ENCODE measurements at places on chromosomes 11 and 22.
A peak's percentile ranks its signal among the peaks of the same experiment; 100 is the strongest.

- DNase-seq: no peak
Observed at GRCh38 chr22:30015229-30015797, 65.0 kb upstream of the HORMAD2 start.

DNA sequence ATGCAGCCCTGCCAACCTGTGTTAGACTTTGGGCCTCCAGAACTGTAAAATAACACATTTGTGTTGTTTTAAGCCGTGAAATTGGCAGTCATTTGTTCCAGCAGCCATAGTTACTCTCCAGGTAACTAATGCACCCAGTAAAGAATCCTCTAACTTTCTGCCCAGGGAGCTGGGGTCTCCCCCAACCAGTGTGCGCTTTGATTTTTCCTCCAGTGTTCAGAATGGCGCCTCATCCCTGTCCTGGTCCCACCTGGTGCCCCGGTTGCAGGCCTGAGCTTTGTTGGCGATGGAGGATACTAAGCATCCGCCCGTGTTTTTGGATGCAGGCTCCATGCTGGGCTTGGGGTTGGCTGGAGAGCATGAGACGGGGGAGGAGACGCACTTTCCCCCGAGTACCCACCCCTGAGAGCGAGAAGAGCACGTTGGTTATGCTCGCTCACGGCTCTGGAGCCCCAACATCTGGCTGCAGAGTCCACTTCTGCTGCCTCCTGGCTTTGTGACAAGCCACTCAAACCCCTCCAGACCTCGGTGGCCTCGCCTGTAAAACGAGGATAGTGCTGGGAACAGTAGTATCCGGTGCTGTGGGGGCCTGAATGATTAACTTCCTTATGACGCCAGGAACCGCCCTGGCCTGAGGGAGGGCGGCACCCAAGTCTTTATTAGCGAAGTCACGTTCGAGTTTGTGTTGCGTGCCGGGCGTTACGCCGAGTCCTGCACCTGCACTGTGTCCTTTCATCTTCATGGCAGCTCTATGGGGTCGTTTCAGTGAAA is 25.8 kb downstream of the MRGPRD start:
- no peak for DNase-seq

DNA sequence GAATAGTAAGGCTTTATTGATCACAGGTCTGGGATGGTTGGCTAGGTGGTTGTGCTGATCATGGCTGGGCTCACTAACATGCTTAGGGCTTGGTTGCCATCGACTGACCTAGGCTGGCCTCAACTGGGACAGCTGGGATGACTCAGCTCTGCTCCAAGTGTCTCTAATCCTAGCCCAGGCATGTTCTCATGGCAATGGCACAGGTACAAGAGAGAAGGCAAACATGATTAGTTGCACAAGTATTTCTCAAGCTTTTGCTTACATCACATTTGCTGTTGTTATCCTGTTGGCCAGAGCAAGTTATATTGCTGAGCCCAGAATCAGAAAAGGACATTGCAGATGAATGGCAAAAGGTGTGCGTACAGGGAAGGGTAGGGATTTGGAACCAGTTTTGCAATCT is 68.5 kb upstream of the SLC35C1 start:
- no peak for DNase-seq

GRCh38 chr11:22510741-22511140 is 114.9 kb downstream of the FANCF start:
- no peak for DNase-seq

DNA sequence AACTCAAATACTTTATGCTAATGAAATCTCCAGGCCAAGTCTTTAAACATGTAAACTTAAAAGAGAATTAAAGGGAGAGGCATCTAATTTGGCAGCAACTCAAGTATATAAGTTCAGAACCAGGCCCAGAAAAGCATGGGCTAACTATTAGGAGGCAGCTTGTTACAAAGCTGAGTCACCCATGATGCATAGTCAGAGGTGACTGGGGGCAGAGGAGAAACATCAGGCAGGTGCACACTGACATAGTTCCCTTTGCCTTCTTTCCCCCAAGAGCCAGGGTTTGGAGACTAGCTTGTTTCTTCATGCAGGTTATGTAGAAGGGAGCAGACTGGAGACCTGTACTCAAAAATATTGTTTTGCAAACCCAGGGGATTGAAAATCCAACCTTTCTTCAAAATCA is 619.0 kb downstream of the SOX6 start:
- DNase-seq: no peak

DNA sequence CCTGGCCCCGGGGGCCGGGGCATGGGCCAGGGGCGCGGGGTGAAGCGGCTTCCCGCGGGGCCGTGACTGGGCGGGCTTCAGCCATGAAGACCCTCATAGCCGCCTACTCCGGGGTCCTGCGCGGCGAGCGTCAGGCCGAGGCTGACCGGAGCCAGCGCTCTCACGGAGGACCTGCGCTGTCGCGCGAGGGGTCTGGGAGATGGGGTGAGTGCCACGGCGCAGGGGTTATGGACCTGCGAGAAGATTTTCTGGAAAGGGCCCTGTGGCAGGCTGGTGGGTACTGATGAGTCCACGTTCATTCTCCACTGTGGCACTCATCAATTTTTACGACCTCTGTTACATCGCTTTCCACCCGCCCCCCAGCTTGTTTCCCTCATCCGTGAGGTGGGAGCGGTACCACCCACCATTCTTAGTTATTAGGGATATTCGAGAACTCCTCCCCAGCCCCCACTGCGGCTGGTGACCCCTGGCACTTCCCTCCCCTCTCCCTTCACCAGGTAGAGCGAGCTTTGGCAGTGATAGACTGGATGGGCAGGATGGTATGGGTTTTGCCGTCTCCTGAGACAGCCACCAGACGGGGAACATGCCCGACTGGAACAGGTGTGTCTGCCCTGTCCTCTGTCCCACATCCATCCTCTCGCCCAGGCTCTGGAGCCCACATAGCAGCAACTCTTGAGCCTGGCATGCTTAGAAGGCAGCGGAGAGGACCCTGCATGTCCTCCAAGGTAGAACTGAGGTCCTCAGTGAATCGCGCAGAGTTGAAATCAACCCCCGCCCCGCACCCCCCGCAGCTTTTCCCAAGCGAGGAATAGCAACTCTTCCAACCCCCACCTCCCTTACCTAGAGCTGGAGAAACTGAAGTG is 562 bp downstream of the DGAT2 start:
- DNase-seq: peak; percentile 81

DNA sequence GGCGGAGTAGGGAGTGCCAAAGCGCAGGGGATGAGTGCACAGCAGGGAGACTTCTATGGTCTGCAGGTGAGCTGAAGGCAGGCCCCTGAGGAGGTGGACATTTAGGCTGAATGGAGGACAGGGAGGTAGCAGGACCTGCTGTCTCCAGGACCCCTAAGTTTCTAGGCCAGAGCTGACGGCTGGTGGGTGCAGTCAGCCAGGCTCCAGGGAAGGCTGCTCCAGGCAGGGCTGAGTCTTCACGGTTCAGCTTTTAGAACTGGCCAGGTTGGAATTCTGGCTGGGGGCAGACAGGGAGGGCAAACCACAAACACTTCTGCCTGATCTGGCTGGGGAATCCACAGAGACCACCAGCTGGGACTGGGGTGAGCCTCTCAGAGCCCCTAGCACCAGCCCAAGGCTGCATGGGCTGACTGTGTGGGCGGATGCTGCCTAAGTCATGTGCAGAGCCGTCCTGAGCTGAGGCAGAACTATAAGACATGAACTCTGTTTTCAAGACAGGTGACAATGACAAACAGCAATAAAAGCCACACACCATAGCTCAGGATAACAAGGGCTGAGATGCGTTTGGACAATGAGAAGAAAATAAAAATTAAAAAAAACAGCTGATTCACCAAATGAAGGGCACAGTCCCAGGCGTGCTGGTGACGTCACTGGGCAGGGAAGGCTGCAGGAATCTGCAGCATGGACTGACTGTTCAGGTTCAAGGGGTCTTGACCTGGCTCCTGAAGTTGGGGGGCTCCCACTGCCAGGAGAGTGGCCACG is 10.4 kb upstream of the MALAT1 start:
- DNase-seq: no peak

- DNase-seq: no peak
Observed at GRCh38 chr22:31631436-31631835, 30.6 kb downstream of the PISD start.

- DNase-seq: no peak
Observed at GRCh38 chr11:409008-409599, 5.7 kb downstream of the SIGIRR start.

DNA sequence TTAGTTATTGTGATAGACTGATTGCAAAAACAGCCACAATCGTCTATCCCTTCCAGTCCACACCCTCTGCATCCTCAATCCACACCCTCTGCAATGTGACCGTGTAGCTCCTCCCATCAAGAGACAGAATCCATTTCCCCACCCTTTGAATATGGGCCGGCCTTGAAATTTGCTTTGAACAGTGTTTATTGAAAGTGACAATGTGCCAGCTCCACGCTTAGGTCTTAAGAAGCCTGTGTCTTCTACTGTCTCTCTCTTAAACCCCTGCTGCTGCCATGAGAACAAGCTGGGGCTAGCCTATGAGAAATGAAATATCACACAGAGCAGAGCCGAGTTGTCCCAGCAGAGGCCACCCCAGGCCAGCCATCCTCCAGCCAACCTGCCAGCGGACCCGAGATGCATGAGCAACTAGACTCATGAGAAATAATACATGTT is 22.3 kb upstream of the MICAL2 start:
- no peak for DNase-seq

- peak; percentile 80 for DNase-seq
Observed at GRCh38 chr11:130677486-130678153, 229.2 kb downstream of the ADAMTS15 start.

DNA sequence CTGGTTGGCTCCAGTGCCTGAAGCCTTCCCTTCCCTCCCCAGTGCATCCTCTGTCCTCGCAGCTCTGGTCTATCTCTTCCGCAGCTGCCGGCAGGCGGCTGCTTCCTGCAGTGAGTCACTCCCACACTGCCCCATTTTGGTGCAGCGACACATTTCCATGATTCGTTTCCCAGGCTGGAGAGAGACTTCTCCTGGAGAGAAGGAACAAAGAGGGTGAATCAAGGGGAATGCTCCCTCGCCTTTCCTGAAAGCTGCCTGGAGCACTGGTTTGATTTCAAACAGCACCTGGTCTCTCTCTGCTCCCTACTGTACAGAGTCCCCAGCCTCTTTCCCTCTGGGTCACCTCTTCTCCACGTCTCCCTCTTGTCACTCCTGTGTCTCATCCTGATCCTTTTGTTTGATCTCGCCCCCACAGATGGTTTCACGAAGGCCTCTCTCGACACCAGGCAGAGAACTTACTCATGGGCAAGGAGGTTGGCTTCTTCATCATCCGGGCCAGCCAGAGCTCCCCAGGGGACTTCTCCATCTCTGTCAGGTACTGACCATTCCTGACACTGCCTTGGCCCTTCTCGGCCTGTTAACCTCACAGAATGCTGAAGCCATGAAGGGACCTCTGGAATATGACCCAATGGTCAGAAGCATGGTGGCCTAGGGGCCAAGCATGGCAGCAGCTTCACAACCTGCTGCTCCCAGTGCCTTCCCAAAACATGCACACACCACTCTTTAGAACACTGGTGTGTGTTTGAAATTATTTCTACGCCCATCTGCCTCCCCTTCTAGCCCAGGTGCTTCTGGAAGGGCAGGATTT is at the start of gene TMA7B:
TSS of gene TMA7B (plus strand) at position 758 of the 808 bp plus-strand sequence. CDS start 3,978 bp downstream, outside the sequence.
- peak; percentile 85 for DNase-seq

DNA sequence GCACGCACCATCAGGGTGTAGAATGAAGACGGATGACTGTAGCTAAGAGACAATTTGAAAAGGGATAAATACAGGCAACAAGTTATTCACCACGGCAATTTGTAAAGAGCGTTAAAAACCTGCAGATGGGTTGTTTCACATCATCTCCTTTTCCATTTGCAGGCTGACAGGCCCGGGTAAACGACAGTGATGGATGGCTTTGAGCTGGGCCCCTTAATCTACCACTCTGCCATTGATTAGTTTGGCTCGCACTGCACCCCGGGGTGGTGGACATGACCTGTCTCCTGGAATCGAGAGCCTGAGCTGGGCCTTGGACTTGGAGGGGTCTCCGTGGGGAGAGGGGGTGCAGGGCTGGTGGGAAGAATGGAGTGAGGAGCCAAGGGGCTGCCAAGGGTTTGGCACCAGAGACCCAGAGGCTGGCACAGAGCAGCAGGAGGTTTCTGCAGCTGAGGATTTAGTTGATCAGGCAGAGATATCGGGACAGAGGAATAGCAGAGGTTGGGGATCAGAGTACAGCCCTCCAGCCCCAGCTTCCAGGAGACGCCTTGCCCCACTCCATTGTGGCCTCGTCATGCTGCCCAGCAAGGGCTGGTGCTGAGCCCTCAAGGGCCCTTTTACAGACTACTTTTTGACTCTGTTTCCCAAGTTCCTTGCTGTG is 110.6 kb upstream of the NECTIN1 start:
- peak; percentile 68 for DNase-seq

- DNase-seq: no peak
Observed at GRCh38 chr22:17162731-17163130, 3.7 kb upstream of the HDHD5 start.

- DNase-seq: peak; percentile 46
Observed at GRCh38 chr22:24068377-24068680, 57.2 kb downstream of the CABIN1 start.

DNA sequence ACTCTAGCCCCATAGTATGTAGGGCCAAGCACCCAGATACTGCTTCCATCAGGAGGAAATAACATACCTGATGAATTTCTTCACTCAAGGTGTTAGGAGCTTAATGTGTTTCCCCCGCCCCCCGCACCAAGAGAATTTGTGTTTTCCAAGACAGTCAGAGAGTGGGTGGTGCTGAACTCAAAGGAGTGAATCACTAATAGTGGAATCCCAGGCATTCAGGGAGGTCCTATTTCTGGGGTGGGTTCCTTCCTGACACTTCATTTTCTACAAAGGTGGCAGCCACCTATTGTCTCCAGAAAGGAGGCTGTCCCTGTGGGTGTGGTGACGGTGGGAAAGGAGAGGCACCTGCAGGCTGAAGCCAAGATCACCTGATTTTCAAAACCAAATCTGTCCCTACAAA is 50.8 kb upstream of the ELF5 start:
- DNase-seq: peak; percentile 87

DNA sequence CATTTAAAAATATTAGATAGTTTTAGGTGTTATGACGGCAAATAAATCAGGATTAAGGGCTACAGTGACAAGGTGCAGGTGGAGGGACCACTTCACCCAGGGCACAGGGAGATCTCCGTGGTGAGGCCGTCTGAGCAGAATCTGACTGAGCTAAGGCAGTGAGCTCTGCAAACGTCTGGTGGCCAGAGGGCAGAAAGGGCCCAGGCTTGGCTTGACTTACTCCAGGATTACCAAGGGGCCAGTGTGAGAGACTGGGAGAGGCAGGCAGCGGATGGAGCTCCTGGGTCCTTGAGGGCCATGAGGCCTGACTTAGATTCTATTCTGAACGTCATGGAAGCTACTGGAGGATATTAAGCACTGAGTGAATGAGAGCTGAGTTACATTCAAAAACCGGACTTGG is 125.9 kb upstream of the B3GAT1 start:
- DNase-seq: peak; percentile 36

GRCh38 chr11:116792869-116793771 is 1.4 kb upstream of the APOA5 start:
- DNase-seq: no peak

All from endodermal cell (in vitro differentiated cells).